ENCODE measurements at places on chromosomes 7 and 10.

DNA sequence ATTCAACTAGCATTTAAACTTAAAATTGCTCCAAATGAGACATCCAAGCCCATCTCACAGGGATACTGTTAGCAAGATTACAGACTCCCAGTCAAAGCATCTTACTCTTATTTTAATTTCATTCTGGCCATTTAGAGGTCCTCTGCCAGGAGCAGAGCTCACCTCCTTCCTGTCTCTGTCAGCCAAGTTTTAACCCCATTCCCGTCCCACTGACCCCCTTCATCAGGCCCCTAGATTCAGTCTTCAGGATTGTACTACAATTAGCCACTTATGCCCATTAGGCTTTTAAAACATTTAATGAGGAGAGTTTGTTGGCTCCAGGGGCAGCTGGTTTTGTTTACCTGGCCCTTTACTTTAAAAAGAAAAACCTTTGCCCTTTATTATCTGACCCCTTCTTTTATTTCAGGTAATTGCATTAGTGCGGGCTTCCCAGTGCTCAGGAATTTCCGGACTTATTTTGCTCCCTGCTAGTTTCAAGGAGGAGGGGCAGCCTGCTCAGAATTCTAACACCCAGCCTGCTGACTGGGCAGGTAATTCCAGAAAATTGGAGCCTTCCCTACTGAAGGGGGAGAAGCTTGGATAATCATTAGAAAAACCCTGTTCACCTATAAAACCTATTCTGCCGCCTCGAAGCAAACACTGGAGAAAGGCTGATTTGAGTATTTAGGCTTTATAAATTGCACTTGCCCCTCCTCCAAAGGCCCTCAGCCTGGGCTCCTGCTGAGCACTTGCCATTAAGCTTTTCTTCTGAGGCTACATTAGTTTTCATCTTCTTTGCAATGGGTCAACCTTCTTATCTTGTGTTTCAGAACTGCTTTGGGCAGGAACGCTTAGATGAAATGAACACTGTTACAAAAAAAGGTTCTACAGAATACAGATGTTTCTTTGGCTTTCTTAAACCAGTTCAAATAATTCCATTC, 200.5 kb upstream of the HPS1 start:
- DNase-seq: no peak

GRCh38 chr7:27947586-27948278, 207.8 kb downstream of the TAX1BP1 start:
- DNase-seq: no peak

- peak; percentile 65 for DNase-seq
Observed at GRCh38 chr7:74289659-74290552, 699 bp downstream of the CLIP2 start.

- DNase-seq: peak; percentile 54
Observed at GRCh38 chr7:29990931-29991330, 1.3 kb upstream of the SCRN1 start.

DNA sequence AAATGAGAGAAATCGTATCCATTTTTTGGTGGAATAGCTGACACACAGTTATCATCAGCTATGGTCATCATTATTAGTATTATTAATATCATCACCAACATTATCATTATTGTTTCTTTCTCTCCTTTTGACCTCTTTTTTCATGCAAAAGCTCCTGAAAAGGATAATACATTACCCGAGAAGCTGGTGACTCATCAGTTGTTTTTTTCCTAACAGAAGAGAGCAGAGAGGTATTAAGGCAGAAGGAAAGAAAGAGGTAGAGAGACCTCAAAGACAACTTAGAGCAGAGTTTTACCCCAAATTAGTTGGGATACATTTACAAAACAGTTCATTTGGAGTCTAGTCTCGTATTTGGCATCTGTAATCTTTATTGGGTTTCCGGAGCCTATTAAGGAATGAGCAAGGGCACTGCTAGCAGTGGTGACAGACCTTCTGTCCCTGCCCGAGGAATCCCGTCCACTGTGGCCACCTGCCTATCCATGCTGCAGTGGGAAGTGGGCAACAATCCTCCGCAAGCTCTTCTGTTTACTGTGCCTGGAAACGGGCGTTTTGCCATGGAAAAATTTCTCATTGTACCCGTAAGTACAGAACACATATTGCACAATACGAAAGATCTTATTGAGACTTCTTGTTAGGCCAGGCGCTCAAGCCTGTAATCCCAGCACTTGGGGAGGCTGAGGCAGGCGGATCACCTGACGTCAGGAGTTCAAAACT, 170.0 kb upstream of the MKLN1 start:
- peak; percentile 64 for DNase-seq

DNA sequence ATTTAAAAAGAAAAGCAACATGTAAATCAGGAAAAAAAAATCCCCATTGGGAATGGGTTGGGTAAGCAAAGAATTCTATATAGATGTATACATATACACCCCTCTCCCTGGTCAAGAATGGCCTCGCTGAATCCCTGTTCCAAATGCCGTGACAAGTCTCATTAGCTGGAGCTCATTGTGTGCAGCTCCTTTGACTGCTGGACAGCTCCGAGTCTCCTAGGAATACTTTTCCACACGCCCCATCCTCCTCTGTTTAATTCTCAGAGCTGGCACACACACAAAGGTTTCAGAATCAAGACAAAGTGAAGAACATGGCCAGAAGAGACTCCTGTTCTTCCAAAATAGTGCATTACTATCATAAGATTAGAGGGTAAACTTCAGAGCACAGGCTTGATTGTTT, 130.9 kb upstream of the MKLN1 start:
- DNase-seq: no peak

- no peak for DNase-seq
Observed at GRCh38 chr7:157650801-157651200, 314.0 kb downstream of the DNAJB6 start.

- no peak for DNase-seq
Observed at GRCh38 chr7:33627741-33628140, 277.6 kb upstream of the BMPER start.

- no peak for DNase-seq
Observed at GRCh38 chr10:33793793-33794192, 459.3 kb upstream of the NRP1 start.

GRCh38 chr10:12902135-12902572, 99.4 kb downstream of the CCDC3 start:
- peak; percentile 74 for DNase-seq

DNA sequence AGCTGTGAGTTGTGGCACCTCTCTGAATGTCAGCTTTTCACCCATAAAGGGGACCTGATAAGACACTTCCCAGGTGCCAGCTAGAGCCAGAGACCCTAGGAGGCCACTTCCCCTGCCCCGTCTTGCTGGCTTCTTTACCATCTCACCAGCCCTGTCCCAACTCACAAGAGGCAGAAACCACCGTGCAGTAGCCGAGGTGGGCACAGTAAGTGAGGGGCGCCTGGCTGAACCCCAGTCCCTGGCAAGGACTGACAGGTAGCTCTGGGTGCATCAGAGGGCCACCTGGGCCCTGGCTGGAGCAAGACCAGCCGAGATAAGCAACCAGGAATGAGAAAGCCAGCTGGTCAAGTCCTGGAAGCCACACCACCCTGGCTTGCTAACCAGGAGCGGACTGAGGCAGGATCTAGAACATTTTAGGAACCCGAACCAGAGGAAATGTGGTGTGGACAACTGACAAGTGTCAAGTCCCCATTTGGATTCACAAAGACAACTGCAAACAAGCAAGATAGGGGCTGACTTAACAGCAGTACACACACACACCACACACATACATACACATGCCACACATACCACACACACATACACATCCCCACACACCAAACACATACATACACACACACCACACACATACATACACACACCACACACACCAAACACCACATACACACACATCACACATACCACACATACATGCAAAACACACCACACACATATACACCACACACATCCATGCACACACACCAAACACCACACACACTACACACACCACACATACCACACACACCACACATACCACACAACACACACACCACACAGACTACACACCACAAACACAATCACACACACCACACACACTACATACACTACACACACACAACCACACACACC, 20.8 kb downstream of the OGDHL start:
- DNase-seq: peak; percentile 43

DNA sequence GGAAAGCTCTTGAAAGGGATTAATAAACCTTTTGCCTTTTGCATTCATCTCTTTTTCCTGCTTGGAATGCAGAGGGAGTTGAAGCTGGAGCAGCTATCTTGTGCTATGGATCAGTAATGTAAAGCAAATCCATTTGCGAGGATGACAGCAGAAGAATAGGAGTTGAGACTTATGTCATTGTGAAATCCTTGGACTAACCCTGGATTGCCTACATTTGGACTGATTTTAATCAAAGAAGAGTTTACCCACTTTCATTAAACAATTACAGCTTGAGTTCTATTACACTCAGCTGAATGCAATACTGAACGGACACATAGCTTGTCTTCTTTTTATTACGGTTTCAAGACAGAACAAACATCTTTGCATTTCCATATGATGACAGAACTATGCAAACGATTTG, 362.3 kb downstream of the PHF14 start:
- DNase-seq: no peak

GRCh38 chr7:7761974-7762779, 43.8 kb upstream of the RPA3 start:
- no peak for DNase-seq

- no peak for DNase-seq
Observed at GRCh38 chr7:155815332-155816191, 3.3 kb upstream of the SHH start.

- no peak for DNase-seq
Observed at GRCh38 chr7:100521076-100521475, 17.9 kb upstream of the AGFG2 start.

DNA sequence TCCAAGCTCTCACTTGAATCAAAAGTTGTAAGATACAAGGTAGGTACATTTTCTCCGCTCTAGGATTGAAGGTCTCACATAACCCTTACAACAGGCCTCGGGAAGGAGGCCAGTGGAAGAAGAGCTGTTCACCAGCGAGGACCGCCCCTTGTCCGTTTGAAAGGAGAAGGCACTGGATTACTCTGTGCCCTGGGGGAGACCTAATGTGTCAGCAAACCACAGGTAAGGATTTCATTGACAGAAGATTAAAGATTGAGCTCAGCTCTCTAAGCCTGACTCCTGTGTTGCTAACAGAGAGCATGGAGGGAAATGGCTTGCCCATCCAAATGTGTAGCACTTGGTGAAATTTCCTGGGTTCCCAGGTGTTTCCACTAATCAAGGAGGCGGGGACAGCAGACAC, 81.2 kb downstream of the SLC16A9 start:
- no peak for DNase-seq

DNA sequence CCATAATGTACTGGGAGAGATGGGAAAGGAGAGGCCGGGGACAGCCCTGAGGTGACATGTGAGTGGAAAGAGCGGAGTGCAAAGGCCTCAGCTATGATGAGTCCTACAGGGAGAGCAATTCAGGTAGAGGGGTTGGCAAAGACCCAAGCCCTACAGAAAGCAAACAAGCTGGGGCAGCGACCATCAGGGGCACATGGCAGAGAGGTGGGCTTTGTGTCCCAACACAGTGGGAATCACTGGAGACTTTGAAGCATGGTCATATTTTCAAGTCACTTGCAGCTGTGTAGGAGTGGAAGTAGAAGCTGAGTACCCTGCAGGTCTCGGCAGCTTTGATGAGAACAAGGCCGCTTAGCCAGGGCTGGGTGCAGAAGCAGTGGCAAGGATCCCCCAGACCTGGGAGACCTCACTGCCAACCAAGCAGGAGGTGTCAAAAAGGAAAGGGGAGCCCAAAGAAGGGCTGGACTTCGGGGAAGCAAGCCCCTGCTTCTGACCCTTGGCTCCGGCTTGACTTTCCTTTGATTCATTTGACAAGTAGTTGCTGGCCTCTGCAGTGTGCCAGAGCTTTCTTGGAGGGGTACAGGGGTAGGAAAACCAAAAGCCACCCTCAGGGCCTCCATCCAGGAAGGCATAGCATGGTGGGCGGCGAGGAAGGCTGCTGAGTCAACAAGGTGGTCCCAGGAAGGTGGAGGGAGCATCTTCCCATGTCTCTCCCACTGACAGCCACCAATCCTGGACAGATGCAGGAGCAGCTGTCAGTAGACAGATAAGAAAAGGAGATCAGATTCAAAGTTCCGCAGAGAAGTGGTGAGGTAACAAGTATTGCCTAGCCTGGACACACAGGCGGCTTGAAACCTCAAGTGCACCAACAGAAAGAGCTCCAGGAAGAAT, 1.9 kb upstream of the PGAM2 start:
- no peak for DNase-seq

DNA sequence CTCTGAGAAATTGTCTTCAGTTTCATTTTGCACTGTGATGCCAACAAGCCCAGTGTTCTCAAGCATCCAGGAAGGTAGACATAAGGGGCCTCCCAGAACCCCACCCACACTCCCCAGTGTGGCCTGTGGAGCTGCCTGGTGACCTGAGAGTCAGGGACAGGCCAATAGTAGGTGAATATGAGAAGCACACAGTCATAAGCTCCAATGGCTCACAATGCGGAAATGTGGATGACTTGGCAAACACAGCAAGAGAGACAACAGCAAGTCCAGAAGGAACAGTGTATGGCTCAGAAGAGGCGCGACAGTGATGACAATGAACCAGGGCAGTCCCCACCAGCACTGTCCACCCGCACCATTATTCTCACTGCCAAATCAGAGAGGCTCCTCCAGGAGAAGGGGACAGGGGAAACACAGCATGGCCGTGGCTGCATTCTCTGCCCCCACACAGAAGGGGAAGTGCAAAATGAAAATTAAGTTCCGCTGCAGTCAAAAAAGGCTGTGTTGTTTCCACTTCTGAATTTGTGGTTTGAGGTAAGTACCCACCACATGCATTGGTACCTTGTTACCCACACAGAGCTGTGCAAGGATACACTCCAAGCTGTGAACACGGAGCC, 419.8 kb downstream of the GRID1 start:
- no peak for DNase-seq

- no peak for DNase-seq
Observed at GRCh38 chr10:12797471-12798262, 203.8 kb downstream of the CCDC3 start.

DNA sequence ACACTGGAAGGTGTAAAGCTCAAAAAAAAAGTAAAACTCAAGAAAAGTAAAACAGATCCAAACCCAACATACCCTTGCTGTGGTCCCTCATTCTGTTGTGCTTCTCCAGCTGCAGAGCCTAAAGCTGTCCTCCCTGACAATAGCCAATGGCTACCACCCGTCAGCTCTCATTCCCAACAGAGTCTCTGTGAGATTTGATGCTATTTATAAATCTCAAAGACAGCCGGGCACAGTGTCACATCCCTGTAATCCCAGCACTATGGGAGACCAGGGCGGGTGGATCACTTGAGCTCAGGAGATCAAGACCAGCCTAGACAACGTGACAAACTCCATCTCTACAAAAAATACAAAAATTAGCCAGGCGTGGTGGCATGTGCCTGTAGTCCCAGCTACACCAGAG, 116.0 kb downstream of the KMT2E start:
- DNase-seq: no peak

DNA sequence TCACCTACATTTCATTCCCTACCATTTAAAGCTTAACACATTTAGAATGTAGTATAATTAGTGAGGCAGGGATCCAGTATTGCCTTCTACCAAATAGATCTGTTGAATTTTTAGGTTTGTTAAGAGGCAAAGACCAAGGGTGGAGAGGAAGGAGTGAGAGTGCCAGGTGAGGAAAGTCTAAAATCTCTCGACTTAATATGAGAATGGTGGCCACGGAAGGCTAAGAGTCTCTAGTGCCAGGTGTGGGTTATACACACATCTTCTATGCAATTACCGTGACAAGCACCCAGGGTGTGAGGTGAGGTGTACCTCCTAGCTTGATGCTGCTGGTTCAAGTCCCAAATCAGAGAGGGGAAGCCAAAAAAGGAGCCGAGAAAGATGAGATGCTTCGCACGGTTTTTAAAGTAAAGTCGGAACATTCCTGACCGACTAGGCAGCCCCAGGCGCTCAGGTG, 439 bp downstream of the IQUB start:
- DNase-seq: no peak

Data from G401 (cell line).